ENCODE measurements at places on chromosomes 7 and 10.

- no peak for DNase-seq
Observed at GRCh38 chr10:120945801-120946302, 94.7 kb downstream of the WDR11 start.

DNA sequence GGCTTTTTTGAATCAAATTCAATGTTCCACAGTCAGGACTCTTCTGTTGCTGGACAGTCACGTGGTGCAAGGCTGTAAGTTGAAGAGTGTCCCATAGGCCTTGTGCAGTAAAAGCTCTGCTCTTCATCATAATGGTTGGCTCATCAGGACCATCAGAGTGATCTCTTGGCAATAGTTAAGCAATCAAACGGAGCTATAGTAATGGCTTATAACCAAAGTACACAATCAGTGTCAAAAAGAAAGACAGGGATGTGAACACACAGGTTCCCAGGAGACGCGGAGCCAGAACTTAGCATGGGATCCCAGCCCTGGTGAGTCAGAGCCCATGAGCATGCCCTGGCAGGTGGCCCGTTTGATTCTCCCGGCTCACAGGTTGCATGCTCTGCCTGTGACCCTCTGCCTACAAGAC is 10.8 kb upstream of the GPNMB start:
- DNase-seq, result peak; percentile 14

DNA sequence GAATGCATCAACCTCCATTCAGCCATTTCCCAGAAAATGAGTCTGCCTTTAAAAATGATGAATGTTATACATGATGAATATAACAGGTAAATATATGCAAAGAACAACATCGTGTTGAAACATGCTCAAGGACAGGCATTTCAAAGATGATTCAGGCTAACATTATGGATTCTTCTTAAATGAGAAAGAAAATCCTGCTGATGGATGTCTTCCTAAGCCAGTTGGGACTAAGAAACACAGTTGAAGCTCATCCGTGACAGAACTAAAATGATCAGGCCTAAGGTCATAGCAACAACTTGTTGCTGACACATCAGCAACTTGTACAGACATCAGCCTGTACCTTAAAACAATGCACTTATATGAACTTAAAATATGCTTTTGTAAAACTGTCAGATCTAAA is 267.9 kb downstream of the MAGI2 start:
- DNase-seq, result no peak

GRCh38 chr10:64571056-64571455 is 1049.9 kb downstream of the REEP3 start:
- no peak for DNase-seq

GRCh38 chr7:3558400-3558799 is 257.3 kb downstream of the SDK1 start:
- DNase-seq, result no peak

DNA sequence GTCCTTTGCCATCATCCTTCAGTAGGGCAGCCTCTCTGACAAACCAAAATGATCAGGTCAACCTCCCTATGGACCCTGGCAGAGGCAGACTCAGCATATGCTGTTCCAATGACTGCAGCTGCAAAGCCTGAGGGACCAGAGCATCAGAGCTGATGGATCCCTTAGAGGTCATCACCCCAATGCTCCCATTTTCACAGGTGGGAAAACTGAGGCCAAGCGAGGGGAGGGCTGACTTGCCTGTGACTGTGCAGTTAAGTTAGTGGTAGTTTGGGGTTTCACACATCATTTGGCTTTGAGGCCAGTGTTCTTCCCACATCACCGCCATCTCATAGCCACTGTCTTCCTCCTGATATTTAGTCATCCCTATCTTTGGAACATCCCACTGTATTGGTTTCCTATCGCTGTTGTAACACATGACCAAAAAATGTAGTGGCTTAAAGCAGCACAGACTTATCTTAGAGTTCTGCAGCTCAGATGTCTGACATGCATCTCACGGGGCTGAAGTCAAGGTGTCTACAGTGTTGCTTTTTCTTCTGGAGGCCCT is 69.3 kb upstream of the PDZD8 start:
- DNase-seq, result no peak

DNA sequence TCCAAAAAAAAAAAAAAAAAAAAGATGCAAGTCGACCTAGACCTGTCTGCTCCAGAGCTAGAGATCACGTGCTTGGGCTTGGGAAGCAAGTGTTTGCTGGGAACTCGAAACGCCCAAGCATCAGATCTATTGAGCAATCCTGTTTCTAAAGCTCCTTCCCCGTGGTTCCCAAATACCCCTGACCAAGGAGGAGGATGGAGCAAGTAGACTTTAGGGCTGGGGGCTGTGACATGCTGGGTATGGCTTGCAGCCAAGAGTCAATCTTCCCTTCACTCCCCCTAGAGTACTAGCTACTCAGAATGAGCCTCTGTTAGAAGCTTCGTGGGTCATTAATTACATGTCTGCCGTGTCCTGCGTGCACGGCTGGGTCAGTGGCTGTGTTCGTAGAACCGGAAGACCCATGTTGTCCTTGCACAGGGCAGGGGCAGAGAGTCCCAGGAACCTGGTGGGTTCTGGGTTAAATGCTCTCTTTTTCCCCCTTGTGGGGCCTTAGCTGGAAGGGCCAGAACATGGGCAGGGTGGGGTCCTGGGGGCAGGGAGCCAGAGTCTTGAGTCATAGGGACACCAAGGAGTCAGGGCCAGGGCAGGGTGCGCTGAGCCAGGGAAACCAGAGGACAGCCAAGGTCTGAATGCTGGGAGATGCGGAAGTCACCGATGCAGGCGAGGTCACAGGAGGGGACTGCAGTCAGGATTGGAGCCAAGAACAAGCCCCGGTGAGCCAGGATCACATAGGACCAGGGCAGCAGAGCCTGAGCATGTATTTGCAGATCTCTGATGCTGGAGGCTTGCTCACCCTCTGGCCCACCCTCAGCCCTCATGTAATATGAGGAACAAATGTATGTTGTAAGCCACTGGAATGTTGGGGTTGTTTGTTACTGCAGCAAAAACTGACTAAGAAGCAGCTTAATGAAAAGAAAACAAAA is 34.6 kb upstream of the TPST1 start:
- DNase-seq, result peak; percentile 56

DNA sequence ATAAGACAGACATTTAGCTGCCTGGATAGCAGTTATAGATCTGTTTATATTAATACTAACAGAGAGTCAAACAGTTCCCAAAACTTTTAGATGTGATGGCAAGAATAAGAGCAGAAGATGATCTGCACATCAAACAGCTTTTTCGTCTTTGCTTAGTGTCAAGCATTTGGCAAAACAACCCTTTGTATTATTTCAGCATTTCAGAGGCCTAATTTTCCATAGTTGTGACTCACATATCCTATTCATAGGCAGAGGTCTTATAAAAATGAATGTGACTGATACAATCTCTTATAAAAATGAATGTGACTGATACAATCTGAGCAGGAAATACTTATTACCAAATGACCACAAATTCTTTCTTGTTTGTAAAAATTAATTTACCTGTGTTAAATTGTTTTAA is 71.2 kb downstream of the LRRTM3 start:
- DNase-seq, result no peak

- DNase-seq, result no peak
Observed at GRCh38 chr7:37284285-37284684, 164.4 kb downstream of the ELMO1 start.

- no peak for DNase-seq
Observed at GRCh38 chr10:108801775-108802517, 1121.4 kb downstream of the XPNPEP1 start.

- DNase-seq, result no peak
Observed at GRCh38 chr7:96144260-96144526, 177.7 kb downstream of the SLC25A13 start.

DNA sequence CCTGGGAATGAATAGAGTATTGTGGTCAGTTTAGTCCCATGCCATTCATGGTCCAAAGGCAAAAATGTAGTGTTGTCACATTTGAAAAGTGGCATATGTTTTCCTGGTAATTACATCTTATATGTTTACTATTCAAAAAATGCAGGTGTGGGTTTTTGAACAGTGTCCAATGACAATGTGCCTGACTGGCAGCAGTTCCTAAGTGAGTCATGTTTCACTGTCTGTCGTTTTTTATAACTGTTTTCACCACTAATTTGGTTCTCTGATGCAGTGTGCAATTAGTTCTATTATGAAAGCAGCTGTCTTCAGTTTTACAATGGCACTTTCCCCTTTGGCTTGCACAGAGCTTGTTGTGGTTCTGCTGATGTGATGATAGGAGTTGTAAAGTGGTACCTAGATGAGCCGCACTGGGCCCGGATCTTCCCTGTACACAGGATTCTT is 162.3 kb downstream of the SEM1 start:
- DNase-seq, result no peak

DNA sequence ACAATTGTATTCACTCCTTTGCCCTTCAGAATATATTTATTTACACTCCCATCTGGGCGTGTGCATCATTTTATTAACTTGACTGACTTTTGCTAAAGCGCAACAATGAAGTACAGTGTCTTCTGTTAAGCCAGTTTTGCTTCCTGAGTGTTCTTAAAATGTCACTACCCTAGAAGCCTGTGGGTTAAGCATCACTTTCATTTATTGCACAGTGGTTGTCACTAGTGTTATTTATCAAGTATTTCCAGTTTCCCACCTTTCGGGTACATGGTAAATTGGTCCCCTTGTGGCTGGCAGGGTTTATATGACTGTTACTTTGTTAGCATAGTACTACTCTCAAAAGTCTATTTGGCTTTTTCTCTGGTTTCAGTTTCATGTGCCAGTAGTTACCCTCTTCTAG is 3.3 kb downstream of the HILPDA start:
- no peak for DNase-seq

DNA sequence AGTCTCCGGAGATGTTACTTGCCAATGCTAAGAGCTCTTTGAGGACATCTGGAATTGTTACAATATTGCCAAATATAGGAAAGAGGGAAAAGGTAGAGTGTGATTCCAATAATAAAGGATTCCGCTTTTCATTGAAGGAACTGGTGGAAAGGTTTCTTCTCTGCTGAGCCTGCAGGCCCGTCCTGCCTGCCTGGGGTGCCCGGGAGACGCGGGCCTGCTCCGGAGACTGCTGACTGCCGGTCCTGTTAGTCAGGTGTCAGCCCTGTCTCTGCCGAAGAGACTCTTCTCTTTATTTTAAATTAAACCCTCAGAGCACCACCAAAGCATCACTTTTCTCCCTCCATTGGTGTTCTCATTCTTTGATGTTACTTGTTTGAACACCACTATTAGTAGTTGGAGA is 2.2 kb downstream of the EGFR start:
- no peak for DNase-seq

DNA sequence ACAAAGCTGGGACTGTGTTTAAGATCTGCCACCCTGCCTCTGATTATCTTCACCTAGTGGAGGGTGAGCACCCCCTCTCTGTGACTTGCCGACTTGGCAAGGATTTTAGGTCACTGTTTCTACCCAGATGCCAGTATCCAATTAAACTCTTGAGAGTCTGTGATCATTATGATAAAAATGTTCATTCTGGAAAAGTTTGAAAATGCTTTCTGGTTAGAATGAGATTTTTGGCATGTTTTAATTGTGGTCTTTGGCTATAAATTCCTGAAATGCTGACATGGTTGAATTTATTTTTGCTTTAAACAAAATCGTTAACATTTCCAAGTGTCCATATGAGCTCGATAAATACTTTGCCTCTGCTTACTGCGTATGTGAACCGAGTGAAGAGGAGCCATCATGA is 221.4 kb downstream of the BICC1 start:
- no peak for DNase-seq

DNA sequence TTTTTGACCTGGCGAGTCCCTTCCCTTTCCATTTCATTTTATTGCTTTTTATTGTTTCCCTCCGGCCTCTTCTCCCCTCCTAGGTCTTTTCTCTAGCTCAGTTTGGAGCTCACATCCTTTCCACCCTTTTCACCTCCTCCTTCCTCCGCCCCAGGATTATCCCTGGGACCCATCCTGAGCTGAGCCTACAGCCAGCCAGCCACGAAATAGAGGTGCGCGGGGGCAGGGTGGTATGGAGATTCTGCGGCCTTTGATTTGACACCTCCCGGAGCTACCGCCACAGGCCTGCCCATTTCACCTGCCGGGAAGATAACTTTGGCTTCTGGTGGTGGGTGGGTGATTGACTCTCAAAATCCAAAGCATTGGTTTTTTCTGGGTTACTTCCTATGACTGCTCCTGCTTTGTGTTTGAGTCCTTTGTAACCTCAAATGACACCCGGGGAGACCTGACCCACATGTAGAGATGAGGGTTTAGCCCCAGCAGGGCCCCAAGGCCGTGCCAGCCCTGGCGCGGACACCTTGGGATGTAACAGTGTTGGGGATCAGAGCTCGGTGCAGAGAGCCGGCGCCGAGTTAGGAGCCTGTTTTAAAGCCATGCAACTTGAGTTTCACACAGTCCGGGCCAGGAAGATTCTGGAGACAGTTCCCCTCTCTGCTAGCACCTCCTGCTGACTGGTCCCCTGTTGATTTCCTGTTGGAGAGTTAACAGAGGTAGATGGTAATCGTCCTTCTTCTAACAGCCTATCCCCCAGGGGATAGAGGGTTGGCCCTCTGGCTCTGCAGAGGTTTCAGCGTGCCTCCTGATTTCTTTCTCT is 1.5 kb downstream of the DUSP5 start:
- DNase-seq, result peak; percentile 21

DNA sequence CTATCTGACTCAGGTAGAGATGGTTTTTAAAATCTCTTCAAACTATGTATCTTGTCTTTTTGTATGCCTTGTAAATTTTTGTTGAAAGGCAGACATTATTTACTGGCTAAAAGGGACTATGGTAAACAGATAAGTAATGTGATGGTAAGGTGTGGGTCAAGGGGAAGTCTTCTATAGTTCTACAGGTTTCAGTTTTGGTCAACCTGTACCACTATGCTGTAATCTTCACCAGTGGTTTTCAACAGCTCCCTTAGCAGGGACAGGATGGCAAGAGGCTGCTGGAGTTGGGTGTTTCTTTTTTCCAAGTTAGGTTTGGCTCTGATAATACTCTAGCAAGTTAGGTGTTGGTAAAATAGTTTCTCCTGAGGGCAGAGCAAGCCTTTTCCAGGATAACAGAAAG is 32.7 kb upstream of the FZD8 start:
- DNase-seq, result no peak

DNA sequence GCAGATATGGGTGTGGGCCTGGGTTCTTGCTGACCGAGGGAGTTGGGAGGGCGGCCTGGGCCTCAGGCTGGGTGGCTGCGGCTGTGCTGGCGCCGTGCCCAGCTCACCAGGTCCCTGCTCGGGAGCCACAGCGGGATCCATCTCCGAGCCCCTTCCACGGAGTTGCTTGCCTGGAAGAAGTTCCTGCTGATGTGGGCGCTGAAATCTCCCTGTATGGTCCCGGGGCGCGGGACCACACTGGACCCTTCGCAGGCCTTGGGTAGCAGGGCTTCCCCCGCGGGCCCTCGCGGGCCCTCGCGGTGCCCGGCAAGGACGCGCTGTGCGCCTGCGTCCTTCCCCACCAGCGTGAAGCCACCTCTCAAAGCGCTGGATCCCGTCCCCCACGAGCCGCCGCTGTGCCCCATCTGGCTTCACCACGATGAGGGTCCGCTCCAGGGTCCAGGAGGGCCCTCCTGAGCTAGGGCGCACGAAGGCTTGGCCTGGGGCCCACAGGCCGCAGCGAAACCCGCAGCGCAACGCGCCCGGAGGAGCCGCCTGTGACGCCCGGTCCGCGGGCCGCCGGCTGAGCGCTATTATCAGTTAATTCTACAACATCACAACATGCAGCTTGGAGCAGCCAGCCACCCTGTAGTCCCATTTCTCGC is 31.5 kb downstream of the RAB19 start:
- DNase-seq, result no peak

- DNase-seq, result peak; percentile 18
Observed at GRCh38 chr7:121366852-121367431, 29.2 kb downstream of the FAM3C start.
